Brain (organoid and tissue), 16 donors: ENCODE measurements at places on chromosomes 5 and 9. TPM values are rescaled to one million over a fixed set of nuclear protein-coding genes. Genes with fewer than 3 reads are reported as not detected.

- DNase-seq: peak; percentile 86
Observed at GRCh38 chr9:99820685-99821395, 845 bp upstream of the NR4A3 start.

GRCh38 chr5:11760934-11761603 lies 143.2 kb downstream of the CTNND2 start:
- no peak for DNase-seq

GRCh38 chr9:137243626-137244485 lies 2.8 kb downstream of the TUBB4B start:
- no peak for DNase-seq

GRCh38 chr9:105865285-105865684 lies 170.9 kb downstream of the TMEM38B start:
- DNase-seq: no peak

DNA sequence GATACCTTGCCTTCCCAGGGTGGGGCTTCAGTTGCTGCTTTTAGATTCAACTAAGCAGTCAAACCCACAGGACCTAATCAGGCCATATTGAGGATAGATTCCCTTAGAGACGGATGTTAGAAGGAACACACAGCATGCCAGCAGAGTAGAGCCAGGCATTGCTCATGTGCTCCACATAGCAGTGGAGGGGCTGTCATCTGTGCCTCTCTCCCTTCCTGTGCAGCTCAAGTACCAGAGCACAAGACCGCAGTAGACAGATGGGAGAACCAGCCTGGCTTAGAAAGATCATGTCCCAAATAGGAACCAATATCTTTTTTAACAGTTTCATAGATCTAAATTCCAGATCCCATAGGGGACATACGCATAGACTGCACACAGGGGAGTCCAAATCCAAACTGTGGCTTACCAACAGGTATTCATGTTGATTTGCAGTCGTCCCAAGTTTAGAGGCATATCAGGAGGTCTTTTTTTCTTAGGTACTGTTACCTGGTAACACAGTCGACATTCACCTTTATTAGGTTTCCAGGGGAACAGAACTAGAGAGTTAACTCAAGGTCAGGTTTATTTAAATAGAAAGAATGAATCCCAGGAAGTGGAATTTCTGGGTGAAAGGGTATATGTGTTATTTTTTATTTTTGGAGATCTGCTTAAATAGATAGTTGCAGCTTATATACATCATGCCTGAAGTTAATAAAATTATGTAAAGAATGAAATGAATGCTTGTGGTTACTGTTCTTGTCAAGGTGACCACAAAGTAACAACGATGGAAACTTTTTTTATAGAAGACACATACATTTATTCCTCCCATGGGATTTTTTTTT lies 43.5 kb upstream of the PCAT7 start:
- DNase-seq: peak; percentile 31

DNA sequence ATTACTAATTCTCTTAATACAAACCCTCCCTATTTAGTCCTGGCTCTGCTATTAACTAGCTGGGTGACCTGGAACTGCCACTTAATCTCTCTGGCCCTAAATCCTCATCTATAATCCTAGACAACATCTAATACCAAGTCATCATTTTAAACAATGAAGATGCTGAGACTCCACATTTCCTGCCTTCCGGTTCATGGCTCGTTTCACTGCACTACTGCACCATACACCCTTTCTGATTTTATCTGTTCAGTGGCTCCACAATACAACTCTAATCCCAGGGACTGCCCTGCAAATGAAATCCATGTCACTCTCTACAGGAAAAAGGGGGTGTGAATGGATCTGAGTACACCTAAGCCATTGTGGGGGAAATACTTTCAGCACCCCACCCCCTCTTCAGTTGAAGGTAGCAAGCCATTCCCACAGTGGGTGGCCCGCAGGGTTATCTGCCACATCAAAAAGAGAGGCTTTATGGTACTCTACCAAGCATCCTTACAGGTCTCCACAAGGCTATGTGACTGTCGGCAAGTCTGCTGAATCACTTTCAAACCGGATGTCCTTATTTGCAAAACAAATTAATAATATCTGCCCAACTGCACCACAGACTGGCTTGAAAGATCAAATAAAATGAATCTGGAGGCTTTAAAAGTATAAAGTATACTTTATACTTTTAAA lies 89.5 kb downstream of the EPB41L4A start:
- DNase-seq: no peak

DNA sequence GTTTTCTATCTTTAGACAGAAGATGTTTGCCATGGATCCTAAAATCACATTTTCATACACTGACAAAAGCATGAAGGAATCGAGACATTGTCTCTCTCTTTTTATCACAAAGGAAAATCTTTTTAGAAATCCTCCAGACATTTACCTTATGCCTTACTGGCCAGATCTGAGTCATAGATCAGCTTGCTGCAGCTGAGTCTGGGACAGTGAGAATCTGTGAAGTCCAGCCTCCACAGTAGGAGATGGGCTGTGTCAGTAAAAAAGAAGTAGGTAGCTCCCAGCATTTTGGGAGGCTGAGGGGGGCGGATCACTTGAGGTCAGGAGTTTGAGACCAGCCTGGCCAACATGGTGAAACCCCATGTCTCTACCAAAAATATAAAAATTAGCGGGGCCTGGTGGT lies 333.4 kb upstream of the ZNF462 start:
- no peak for DNase-seq

DNA sequence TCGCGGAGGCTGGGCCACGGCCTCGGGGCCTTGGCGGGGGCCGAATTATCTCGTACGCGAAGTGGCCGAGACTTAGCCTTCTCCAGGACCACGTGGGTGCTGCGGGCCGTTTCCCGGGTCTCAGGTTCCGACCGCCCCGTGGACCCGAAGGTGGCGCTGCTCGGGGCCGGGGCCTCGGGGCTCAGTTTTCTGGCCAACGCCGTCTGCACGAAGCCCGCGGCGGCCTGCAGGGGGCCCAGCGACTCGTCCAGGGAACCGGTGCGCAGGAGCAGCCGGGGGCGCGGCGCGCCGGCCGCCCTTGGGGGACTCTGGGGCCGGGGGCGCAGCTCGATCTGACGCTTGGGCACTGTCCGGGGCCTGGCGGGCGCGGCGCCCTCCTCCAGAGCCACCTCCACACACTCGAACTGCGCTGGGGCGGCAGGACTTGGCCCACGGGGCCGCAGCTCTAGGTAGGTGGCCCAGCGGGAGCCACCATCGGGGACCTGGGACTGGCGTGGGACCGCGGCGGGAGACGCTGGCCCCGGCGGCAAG lies 716 bp downstream of the PROB1 start:
- DNase-seq: no peak

DNA sequence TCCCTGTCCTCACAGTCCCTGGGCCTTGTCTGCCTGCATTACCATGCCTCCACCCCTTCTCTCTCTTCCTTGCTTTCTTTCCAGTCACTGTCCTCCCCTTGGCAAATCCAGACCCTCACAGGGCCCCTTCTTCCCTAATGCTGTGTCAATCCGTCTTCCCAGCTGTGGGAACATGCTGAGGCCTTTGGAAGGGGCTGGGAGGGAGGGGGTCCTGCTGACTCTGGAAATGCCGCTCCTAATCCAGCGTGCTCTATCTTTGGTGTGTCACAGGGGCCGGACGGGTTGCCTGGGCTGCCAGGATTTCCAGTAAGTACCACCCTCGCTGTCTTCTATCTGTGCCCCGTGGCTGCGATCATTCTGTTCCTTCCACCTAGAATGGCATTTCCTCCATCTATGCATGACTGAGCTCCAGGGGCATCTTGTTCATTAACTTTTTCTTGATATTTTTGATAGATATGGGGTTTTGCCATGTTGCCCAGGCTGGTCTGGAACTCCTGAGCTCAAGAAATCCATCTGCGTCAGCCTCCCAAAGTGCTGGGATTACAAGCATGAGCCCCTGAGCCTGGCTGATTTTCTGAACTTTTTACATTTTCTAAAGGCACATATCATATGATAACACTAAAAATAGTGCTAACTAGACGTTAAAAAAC lies 64.5 kb upstream of the TGFBR1 start:
- DNase-seq: no peak

GRCh38 chr9:5767968-5768932 lies 64.7 kb downstream of the ERMP1 start:
- no peak for DNase-seq

- peak; percentile 62 for DNase-seq
Observed at GRCh38 chr5:169999621-170000020, 19.3 kb upstream of the INSYN2B start.

Gene PLAC8L1
- not detected for polyA plus RNA-seq

Gene SLC36A2
- polyA plus RNA-seq: not detected

Gene CTSV
- 19.0 TPM for polyA plus RNA-seq

Gene PFDN1
- polyA plus RNA-seq: 92.3 TPM

Gene SHOC1
- not detected for polyA plus RNA-seq

Gene SPINK7
- polyA plus RNA-seq: not detected
